ENCODE measurements at places on chromosomes 2 and 18. TPM values are rescaled to one million over a fixed set of nuclear protein-coding genes. Genes with fewer than 3 reads are reported as not detected.

DNA sequence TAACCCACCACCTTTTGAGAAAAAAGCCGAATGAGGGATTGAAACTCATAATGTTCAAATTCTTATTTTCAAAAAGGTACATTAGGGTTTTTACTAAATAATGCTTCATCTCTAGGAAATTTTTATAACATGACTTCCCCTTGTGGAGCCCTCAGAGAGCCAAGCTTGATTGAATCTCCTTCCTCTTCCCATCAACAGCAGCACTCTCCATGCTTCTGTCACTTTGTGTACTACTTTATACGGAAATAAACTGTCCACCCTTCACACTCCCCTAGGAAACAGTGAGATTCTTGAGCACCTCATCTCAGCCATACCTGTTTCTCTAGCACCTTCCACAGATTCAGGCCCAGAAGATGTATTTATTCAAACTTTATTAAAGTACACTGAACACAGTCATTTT is 51.8 kb downstream of the TFPI start:
- DNase-seq = no peak

Gene TMEM247
- not detected for total RNA-seq

Gene KCNF1
- total RNA-seq = 0.60 TPM

DNA sequence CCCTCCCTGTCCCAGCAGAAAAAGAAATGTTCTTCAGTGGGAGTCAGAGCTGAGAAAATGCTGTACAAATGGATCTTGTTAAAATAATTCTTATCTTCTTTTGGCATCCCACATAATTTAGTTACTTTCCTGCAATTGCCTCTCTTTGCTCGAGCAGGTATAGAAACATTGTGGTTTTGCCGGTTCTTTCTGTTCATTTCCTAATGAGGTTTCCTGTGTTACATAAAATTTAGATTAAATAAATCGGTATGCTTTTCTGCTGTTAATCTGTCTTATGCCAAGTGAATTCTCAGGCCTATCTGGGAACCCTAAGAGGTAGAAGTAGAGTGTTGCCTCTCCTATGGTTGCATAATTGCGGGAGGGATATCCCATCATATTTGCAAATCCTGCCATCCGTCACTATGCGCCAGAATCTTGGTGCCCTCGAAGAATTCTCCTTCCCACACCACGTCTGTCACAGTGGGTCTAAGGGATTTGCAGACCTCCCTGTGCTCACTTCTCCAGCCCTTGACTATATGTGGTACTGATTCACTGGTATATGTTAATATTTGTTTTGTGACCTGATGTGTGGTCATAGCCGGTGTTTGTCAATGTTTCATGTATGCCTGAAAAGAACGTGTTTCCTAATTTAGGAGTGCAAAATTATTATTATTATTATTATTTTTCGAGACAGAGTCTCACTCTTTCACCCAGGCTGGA is 12.2 kb upstream of the HDAC4 start:
- no peak for DNase-seq

- DNase-seq = no peak
These were observed 56.8 kb downstream of the SMAD2 start for GRCh38 chr18:47873625-47874024.

DNA sequence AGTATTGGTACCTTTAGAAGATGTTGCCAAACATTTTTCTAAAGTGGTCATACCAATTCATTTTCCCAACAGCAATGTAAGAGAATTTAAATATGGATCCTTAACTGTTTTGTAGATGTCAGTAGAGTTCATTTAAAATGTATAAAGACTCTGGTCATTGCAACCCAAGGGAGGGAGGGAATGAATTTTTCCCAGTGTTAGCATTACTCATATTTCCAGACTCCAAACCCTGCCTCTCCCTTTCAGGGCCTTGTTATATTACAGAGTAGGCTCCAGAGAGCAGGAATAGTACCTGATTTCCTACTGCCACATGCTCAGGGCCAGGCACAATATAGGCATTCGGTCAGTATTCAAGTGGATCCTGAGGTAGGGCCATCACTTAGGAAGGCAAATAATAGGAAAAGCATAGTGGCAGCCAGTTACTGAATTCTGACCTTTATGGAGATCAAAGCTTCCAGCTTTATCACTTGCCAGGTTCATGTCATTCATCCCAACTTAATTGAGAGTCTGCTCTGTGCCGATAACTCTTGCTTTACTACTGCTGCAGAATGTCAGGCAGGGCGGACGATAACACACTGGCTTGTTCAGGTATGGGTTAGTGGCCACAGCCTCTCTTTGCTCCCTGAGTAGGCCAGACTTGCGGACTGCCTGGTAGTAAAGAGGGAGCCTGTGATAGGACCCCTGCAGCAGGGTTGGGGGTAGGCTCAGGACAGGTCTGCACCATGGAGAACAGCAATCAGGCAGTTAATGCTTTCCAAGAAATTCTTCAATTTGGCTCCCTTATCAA is 75.3 kb downstream of the OSBPL6 start:
- DNase-seq = no peak

Gene HSPD1
- 201 TPM for total RNA-seq

DNA sequence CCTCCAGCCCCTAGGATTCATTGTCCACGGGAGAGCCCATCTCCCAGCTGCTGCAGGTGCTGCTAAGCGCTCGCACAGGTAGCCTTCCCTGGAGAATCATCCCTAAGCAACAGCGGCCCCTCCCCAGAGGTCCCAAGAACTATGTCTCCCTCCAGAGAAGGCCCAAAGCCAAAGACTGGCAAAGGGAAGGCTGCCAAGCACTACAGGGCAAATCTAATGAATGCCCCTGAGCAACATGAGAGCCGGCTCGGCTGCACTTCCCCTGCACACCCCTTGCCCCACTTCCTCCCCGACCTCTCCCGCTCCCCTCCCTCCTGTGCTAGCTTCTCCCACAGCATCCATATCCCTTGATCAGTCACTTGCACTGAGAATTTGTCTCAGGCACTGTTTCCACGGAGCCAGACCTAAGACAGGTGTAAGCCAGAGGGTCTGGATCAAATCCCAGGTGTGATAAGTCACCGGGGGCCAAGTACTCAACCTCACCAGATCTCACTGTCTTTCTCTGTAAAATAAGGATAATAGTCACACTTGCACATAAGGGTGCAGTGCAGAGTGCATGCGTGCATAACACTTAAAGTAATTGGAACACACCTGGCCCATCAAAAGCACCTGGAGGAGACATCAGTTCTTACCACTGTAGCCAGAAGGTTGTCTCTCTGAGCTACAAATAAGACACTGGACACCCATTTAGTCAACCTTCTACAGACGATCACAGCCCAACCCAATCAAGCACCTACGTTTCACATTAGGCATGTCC is 20.1 kb upstream of the COL6A3 start:
- DNase-seq = no peak

DNA sequence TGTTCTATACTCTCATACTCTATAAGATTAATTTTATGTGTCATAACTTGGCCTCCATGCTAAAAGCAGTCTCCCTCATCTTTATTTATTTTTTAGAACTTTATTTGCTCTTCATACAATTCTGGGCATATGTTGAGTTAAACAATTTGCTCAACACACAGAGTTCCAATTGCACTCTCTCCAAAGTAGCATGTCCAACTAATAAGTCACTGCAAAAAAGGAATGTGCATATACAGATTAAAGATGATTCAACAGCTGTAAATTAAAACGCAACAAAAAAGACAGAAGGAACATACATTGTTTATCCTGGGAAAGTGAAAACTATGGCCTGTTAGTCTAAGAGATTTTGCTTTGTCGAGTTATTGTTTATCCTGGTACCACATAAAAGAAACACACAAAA is 277.7 kb upstream of the ACVR2A start:
- no peak for DNase-seq

Gene KDSR
- total RNA-seq = 57.6 TPM

DNA sequence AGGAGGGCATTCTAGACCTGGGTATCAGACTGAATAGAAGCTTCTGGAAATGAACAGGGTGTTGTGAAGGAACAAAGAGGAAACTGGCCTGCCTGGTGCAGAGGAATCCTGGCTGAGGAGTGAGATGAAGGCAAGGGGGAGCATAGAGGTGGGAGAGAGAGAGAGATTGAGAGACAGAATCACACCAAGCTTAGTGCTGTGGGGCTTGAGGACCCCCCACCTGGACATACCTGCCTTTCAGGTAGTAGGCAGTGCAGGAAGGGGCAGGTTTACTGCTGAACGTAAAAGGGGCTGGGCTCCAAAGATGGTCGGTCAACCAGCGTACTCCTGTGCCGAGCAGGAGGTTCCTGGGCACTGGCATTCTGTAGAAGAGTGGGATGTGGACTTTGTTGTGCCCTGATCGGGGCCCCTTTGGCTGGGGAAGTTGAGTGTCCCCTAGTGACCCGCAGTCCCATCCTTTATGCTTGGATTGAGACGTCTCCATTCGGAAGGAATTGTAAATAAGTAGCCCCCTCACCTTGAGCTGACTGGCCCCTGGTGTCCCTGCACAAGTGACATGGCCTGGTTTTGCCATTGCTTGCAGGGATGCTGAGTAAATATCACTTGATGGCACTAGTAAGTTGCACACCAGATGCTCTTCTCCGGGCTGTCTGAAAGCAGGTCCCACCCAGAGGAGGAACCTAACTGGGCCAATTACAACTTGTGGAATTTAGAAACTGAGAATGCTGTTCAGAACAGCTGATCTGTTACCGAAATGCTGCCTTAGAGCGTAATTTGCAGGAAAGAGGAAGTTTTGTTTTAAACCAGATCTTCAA is 1.4 kb downstream of the UBE2F start:
- peak; percentile 62 for DNase-seq

DNA sequence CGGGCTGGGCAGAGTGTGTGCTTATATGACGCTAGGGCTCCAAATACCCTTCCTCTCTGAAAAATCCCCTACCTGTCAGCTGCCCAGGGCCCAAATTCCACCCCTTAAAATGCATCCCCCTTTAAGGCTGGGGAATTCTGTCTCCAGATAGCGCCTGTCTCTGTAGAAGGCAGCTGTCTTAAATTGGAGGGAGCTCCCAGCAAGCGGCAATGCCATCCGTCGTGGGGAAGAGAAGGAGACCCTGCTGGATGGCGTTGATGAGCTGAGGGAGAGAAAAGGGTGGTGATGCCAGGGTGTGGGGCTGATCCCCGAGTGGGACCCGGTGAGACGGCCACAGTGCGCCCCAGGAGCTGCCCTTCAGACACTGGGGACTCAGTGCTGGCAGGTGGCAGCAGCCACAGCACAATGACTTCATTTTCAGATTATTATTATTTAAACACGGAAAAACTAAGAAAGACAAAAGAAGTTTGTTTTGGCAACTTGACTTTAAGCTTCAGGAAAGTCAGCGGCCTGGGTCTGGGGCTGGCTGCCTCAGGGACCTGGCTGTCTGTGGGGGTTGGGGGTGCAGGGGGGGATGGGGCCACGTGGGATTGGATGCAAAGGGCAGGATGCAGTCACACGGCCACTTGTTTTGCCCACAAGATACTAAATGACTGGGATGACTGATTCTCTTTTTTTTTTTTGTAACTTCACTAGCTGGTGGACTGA is 152.8 kb downstream of the TFCP2L1 start:
- no peak for DNase-seq

DNA sequence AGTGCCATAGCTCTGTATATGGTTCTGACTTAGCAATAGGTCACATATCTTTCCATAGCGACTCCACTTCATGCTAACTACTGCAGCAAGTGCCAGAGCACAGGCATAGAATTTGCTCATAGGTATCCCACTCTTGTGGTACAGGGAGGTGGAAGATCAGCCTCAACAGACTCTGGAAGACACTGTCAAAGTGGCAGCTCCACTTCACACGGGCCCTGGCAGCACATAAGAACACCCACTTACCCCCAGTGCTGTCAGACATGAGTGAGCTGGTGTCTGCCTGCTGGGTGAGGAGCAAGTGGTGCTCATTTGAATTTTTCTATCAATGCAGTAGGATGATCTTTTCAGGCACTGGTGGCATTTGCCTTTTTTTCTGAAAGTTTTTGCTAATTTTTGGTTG is 48.6 kb downstream of the BCL2L11 start:
- peak; percentile 29 for DNase-seq

- DNase-seq = no peak
These were observed 118.9 kb upstream of the COL5A2 start for GRCh38 chr2:189298481-189298880.
